Glomerular endothelial cell (primary cell): ENCODE measurements at places on chromosomes 4 and X. TPM values are rescaled to one million over a fixed set of nuclear protein-coding genes. Genes with fewer than 3 reads are reported as not detected.

The PCDH11X gene
- not detected in 2 replicates for total RNA-seq

The LRPAP1 gene
- 253 and 307 TPM in 2 replicates for total RNA-seq

The NXF2 gene
- total RNA-seq: not detected in 2 replicates

The RASGEF1B gene
- 0.10 and 0.88 TPM in 2 replicates for total RNA-seq

The CA5B gene
- total RNA-seq: 1.4 and 7.1 TPM in 2 replicates

The CFI gene
- 45.9 and 61.9 TPM in 2 replicates for total RNA-seq
